ENCODE measurements at places on chromosomes 2 and 18. TPM values are rescaled to one million over a fixed set of nuclear protein-coding genes. Genes with fewer than 3 reads are reported as not detected.

- no peak for DNase-seq
Measured at GRCh38 chr18:52569492-52569891, 229.5 kb downstream of the DCC start.

DNA sequence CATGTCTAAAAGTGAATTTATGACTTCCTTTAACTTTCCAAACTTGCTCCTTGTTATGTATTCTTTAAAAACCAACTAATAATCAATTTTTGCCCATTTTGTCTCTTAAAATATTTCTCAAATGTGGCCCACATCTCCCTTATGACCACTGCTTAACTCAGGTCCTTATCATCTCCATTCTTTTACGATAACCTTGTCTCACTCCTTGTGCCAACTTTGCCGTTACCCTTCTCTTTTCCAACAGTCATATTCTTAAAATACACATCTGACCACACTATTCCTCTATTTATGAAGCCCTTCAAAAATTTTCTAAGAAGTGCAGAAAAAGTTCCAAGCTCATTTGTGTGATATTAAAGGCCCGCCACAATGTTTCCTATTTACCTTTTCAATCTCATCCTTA lies 47.8 kb downstream of the PPP1R1C start:
- DNase-seq, result no peak

DNA sequence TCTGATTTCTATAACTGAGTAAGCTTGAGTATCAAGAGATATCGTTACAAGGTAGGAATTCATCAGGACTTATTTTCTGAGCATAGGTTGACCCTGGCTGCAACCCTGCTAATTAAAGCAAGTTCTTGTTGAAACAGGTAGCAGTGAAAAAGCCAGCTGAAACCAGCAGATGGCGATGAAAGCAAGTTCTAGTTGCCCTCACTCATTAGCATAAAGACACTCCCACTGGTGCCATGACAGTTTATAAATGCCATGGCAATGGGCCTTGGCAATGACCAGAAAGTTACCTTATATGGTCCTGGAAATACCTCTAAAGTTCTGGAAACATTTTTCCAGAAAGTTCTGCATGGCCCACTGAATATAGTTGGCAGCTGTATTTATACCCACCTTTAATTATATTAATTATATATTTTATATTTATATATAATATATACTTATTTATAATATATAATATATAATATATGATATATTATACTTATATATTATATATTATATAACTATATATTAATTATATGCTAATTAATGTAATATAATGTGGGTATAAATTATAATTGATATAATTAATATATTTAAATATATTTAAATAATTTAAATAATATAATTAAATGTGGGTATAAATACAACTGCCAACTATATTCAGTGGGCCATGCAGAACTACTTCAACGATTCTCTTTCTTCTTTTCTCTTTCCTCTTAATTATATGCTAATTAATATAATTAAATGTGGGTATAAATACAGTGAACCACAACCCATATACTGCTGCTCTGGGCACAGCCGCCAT lies 188.0 kb downstream of the CDH7 start:
- DNase-seq, result peak; percentile 31

DNA sequence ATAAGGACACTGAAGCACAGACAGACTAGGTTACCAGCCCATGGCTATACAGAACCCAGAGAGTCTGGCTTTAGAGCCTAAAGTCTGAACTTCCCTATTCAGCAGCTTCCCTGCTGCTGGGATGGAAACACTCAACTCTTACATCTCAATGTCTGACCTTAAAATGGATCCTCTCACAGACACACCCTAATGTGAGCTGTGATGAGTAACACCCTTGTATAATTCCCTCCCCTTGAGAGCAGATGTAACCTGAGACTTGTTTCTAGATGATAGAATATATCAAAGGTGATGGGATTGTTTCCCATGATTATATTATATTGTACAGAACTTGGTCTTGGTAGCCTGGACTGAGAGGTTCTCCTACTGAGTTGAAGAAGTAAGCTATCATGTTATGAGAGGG lies 577.1 kb upstream of the KLHL29 start:
- no peak for DNase-seq

GRCh38 chr2:40611196-40611595 lies 159.3 kb upstream of the SLC8A1 start:
- no peak for DNase-seq

DNA sequence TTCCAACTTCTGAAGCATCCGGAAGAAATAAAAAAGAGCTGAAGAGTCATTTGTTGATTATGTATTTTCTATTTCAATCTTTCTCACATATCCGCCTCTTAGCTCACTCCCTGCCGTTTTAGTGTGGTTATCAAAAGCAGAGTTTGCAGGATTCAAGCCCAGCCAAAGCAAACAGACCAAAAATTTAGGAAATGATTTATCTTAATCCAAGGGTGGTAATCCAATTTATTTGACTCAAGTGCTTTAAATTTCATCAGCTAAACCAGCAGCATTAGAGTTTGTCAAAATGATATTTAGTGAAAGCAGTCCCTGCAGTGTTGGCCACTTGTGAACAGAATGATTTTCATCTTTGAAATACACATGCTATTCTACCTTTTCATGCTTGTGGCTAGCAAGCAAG lies 129.3 kb upstream of the CCDC68 start:
- no peak for DNase-seq

DNA sequence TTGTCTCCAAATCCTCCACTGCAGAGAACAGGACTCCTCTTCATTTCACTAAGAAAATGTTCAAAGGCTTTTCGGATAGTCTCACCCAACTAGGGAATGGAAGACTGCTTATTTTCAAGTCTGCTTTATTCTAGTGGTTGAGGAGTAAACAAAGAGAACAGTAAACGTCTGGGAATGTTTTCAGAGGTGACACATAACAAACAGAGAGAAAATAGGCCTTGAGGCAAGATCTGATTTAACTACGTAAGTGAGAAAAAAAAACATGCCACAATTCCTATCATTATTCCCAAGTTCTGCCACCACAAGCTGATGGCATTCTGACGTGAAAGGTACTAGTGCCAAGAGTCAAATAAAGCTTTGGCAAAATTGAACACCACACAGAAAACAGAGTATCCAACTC lies 16.7 kb upstream of the WIPF1 start:
- DNase-seq, result no peak

DNA sequence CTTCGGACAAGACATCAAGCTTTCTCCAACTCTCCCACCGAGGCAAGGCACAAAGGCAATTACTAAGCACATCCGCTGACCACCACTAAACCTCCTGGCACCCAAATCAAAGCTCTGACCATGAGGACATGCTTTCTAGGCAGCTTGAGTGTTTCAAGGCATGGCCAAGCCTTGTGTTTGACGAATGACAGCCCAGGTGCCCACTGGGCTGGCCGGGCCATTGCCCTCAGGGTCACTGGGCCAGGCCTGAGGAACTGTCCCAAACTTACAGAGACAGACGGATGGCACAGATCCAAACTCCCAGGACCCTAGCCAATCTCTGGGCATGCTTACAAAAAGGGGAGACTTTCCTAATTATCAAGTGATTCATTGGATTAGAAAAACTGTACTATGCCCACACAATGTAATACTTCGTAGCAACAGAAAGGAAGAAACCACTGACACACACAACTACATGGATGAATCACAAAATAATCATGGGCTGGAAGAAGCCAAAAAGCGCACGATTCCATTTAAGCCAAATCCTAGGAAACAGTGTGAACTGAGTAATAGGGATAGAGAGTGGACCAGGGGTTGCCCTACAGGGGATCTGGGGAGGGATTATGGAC lies 20.2 kb downstream of the CRACDL start:
- no peak for DNase-seq

GRCh38 chr2:217515615-217516309 lies 487.0 kb downstream of the TNS1 start:
- no peak for DNase-seq

Gene OTOF
- total RNA-seq, result not detected

Gene IL1RN
- 0.76 TPM for total RNA-seq

Gene FTCDNL1
- total RNA-seq, result 2.3 TPM

- DNase-seq, result no peak
Measured at GRCh38 chr18:76847916-76848315, 25.6 kb downstream of the ZNF236 start.

DNA sequence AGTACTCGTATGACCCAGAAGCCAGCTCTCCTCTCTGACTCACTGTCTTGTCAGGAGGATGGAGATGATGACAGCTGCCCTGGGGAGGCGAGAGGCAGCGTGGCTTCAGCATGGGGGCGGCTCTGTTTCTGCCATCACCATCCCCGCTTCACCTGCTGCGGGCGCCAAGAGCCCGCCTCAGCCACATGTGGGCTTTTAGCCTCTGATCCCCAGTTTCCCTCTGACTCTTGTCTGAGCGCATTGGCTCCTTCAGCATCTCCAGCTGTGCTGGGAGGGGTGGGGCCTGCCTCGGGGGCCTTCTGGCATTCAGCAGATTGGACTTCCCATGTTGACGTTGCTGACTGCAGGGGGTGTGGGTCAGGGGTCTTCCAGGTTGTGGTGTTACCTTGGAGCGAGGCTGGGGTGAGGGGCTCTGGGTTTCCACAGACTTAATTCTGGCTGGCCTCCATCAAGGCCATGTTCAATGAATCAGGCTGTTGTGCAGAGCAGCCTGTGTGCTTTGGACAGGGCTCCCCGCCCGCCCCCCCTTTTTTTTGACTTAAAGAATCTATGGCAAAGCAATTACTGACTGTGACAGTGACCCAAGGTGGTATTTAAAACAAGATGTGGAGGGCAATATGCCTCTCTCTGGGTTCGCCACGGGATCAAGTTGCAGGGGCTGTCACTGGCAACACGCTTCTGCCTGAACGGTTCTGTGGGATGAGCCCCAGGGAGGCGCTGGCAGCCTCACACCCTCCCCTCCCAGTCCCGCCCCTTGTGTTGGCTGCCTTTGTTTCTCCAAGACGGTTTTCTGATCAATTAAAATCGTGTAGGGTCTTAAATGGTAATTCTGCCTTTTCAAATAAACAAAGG lies 228.3 kb downstream of the LDLRAD4 start:
- DNase-seq, result no peak

GRCh38 chr2:19119326-19120001 lies 239.0 kb downstream of the OSR1 start:
- DNase-seq, result no peak

Gene FAM124B
- total RNA-seq, result 1.4 TPM

DNA sequence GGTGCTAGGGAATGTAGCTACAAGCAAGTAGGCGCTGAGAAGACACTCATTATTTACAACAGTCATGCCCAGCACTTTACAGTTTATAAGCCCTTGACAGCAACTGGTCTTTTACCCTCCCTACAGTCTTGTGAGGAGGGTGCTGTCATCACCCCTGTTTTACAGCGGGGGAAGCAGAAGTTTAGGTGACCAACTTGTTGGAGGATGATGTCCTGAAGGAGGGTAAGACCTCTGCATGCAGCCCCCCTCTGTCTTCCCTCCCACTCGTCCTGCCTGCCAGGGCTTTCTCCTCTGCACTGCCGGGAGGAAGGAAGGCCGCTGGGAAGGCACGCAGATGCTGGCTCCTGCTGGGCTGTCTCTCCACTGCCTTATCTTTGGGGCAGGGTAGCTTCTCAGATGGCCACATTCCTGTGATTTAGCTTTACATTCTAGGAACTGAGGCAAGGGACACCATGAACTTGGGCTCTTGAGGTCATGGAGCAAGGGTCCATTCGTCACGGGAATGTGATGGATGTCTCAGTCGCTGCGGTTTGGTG lies 972 bp downstream of the IL1R1 start:
- DNase-seq, result no peak

Gene SGPP2
- 75.2 TPM for total RNA-seq

DNA sequence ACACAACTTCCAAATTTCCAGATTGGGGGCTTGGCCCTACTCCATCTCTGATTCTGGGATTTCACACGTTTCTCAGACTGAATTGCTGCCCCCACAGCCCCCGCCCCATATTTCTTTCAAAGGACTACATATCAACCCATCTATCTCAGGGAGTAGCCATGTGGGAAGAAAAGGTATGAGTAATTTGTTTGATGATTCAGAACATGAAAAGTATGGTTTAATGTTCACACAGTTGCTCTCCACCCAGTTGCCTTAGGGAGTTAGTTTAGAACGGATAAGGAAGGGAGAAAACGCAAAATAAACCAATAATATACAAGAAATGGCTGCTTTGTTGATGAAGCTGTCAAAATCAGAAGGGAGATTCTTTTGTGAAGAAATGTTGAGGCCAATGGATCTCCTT lies 145.1 kb downstream of the PIEZO2 start:
- DNase-seq, result no peak

DNA sequence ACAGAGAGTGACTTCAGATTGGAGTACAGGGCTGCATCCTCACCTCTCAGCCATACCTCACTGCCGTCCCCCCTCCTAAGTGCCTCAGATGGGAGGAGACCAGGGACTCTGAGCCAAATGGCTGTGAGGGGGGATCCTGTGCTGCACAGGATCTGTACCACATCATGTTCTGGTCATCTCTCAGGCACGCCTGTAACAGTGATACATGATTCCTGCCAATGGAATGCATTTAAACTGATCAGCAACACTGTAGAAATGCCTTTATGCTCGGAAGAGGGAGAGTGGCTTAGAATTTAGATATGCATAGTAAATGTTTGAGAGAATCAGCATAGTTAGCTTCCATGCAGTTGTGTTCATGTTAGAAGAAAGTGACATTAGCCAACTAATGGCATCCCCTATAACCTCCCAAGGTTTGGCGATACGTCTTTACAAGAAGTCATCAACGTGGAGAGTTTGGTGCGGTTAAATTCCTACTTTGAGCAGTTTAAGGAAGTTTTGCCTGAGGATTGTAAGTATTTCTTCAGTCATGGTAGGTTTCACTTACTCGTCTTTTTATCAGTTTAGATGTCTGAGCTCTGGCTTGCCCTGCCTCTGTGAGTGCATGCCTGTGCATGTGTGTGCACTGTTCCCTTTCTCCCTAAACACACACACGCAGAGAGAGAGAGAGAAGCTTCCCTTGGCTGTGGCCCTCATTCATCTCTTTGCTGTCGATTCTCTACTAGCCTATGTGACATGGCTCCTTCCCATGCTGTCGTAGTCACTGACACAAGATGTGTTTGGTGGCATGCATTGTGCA lies 40.0 kb downstream of the COA5 start:
- DNase-seq, result no peak

GRCh38 chr2:229539628-229540027 lies 174.7 kb downstream of the DNER start:
- DNase-seq, result no peak

Gene NETO1
- not detected for total RNA-seq

DNA sequence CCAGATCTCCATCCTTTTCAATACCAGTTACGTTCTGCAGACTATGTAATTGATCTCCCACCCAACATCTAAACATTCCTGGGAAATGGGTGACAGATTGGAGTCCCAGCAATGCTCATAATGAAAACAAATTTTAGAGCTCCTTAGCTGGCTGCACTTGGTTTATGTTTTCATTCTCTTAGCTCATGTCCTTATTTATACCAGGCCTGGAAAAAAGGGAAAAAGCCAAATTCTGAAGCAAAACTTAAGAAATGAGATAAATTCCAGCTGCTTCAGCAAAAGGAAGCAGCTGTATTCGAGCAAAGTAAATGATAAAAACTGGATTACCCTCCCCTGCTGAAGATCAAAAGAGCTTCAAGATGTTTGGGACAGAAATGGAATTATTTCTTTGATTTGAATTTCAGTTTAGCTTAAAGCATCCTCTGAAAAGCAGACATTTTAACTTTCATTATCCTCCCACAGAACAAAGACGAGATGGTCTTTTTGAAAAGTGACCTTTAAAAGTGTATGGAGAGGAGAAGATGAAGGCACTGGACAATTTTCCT lies 196.5 kb upstream of the THUMPD2 start:
- no peak for DNase-seq

GRCh38 chr2:151040039-151040438 lies 221.6 kb downstream of the RBM43 start:
- DNase-seq, result no peak

- no peak for DNase-seq
Measured at GRCh38 chr2:73101626-73102256, 11.0 kb downstream of the RAB11FIP5 start.
